ENCODE measurements at places on chromosomes 1 and 21. TPM values are rescaled to one million over a fixed set of nuclear protein-coding genes. Genes with fewer than 3 reads are reported as not detected.

The SMPDL3B gene
- 0.28 TPM for total RNA-seq

The FAM78B gene
- total RNA-seq = under 0.01 TPM

The GNG12 gene
- total RNA-seq = 234 TPM

The NBL1 gene
- 71.7 TPM for total RNA-seq

The SHISAL2A gene
- total RNA-seq = not detected

The MDM4 gene
- total RNA-seq = 22.3 TPM

The SPATA45 gene
- 1.1 TPM for total RNA-seq

The OR10J1 gene
- not detected for total RNA-seq

Measured in regular cardiac myocyte (primary cell).